ENCODE measurements at places on chromosomes 2 and 18. TPM values are rescaled to one million over a fixed set of nuclear protein-coding genes. Genes with fewer than 3 reads are reported as not detected.

The TUBA3E gene
- total RNA-seq = not detected

DNA sequence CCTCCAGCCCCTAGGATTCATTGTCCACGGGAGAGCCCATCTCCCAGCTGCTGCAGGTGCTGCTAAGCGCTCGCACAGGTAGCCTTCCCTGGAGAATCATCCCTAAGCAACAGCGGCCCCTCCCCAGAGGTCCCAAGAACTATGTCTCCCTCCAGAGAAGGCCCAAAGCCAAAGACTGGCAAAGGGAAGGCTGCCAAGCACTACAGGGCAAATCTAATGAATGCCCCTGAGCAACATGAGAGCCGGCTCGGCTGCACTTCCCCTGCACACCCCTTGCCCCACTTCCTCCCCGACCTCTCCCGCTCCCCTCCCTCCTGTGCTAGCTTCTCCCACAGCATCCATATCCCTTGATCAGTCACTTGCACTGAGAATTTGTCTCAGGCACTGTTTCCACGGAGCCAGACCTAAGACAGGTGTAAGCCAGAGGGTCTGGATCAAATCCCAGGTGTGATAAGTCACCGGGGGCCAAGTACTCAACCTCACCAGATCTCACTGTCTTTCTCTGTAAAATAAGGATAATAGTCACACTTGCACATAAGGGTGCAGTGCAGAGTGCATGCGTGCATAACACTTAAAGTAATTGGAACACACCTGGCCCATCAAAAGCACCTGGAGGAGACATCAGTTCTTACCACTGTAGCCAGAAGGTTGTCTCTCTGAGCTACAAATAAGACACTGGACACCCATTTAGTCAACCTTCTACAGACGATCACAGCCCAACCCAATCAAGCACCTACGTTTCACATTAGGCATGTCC lies 20.1 kb upstream of the COL6A3 start:
- DNase-seq = no peak

DNA sequence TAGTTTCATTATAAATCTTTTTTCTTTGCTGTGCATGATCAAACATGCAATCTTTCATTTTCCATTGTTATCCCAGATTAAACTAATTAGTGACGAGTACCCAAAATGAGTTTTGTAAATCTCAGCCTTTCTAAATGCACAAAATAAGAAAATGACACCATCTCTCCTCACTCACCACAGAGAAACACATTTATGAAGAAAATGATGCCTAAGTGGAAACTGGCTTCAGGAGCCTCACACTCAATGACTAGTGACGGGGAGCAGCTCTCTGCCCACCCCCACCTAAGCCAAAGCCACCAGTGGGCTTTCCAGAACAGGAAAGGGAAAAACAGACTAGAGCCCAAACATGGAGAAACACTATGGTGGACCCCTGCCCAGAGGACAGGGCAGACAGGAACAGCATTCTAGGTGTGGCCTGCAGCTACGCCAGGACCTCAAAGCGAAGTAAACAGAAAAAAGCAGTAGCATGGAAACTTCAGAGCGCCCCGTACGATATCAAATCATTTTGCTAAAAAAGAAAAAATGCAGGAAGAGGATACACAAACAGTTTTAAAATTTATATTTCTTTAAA lies 113.5 kb downstream of the RBMS1 start:
- no peak for DNase-seq

DNA sequence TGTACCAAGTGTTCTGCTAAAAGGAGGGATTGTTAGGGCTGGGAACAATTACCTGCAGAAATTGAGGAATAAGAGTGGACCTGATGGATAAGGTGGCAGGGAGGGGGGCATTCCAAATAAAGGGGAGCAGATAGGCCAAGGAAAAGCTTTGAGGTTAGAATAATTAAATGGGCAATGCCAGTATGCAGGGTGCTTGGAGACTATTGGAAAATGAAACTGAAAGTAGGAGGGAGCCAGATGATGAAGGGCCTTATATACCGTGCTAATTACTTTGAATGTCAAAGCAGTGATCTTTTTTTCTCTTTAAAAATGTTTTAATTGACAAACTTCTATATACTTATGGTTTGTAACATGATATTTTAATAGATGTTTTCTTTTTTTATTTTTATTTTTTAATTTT lies 42.9 kb downstream of the MMADHC start:
- no peak for DNase-seq

- no peak for DNase-seq
Measured at GRCh38 chr18:51527826-51528225, 330.3 kb upstream of the MEX3C start.

GRCh38 chr18:25313268-25313667 lies 38.7 kb downstream of the ZNF521 start:
- no peak for DNase-seq

GRCh38 chr2:24576617-24577016 lies 85.6 kb downstream of the NCOA1 start:
- no peak for DNase-seq

- DNase-seq = no peak
Measured at GRCh38 chr2:21773168-21773567, 649.4 kb downstream of the TDRD15 start.

DNA sequence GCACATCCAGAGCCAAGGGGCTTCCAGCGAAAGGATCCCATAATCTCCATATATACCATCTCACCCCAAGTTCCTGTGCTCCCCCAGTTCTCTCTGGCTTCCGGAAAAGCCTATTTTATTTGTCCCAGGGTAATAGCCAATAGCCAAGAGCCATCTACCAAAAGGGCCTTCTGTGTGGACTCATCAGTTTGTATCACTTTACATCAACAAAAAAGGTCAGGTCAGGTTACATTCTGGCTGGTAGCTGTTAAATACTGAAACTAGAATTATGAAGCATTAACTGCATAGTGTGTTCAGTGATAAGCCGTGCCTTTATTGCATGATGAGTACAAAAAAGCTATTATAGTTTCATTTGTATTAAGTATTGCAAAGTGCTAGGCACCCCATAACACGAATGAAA lies 223.7 kb downstream of the IRS1 start:
- no peak for DNase-seq

DNA sequence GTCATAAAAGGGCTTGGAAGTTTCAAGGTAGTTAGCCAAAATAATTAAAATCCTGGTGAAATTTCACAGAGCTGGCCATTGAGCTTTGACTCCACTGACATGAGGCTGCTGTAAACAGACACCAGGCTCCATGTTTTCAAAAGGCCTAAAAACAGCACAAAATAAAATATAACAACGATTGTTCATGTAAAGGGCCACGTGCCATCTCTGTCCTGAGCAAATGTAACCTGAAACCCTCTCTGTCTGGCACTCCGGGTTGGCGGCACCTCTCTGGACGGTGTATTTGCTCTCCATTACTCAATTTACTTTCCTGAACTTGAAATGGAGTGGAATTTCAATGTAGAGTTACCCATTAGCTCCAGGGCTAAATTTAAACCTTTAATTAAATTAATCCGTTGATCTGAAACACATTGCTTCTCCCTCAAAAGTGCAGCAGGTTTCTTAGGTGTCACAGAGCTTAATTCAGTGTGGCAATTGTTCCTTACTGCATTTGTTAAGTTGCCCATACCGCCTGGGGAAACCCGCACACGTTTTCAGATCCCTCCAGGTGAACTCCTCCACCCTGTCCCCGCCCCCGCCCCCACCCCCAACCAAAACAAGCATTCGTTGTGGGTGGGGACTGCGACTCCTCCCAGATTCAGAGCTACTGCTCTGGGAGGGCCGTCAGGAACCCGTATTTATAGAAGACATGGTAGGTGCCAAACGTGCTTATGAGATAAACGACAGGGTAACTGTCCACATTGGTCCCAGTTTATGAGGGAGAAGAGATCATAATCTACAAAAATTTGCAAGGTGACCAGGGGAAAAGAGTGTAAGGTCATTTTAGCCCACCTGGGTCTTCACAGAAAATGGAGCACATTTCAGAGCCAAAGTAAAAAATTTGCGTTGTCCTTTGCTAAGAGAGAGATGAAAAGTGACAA lies 1.2 kb upstream of the CABLES1 start:
- DNase-seq = peak; percentile 78
